Placental pericyte (primary cell): ENCODE measurements at places on chromosomes 1 and 21. TPM values are rescaled to one million over a fixed set of nuclear protein-coding genes. Genes with fewer than 3 reads are reported as not detected.

The GSTM2 gene
- total RNA-seq: 7.6 and 16.0 TPM in 2 replicates

The RHEX gene
- not detected in 2 replicates for total RNA-seq

The CYP2J2 gene
- 0.29 TPM in 1 of 2 replicates, not detected in the other for total RNA-seq

The THEM5 gene
- total RNA-seq: not detected in 2 replicates

The PPFIA4 gene
- total RNA-seq: 0.14 and 0.66 TPM in 2 replicates

The SPRTN gene
- 14.4 and 23.3 TPM in 2 replicates for total RNA-seq

The PDPN gene
- 20.3 and 249 TPM in 2 replicates for total RNA-seq

The TSPEAR gene
- total RNA-seq: not detected in 2 replicates

The MATN1 gene
- under 0.01 and 0.44 TPM in 2 replicates for total RNA-seq

The KRTAP12-2 gene
- not detected in 2 replicates for total RNA-seq

The TCP10L gene
- not detected in 2 replicates for total RNA-seq

The CYYR1 gene
- not detected in 2 replicates for total RNA-seq

The SFN gene
- total RNA-seq: 0.44 and 1.0 TPM in 2 replicates

The RNU1-2 gene
- under 0.01 TPM in 2 replicates for total RNA-seq

The MGST3 gene
- 81.5 and 88.2 TPM in 2 replicates for total RNA-seq

The PTPRC gene
- total RNA-seq: 0.29 TPM in 1 of 2 replicates, not detected in the other

The UTS2 gene
- 0.14 TPM in 1 of 2 replicates, not detected in the other for total RNA-seq

The MPZ gene
- 0.44 and 1.1 TPM in 2 replicates for total RNA-seq

The CCDC190 gene
- total RNA-seq: under 0.01 TPM in 1 of 2 replicates, not detected in the other

The HSF2BP gene
- total RNA-seq: 1.6 and 4.4 TPM in 2 replicates

The GJC2 gene
- total RNA-seq: 2.4 and 3.0 TPM in 2 replicates

The HHAT gene
- 2.8 and 4.2 TPM in 2 replicates for total RNA-seq

The PCP4L1 gene
- not detected in 2 replicates for total RNA-seq

The PAFAH2 gene
- 7.9 and 13.2 TPM in 2 replicates for total RNA-seq

The PCNX2 gene
- 25.4 and 43.5 TPM in 2 replicates for total RNA-seq

The LIN9 gene
- total RNA-seq: 1.8 and 11.7 TPM in 2 replicates

The GADD45A gene
- total RNA-seq: 35.9 and 110 TPM in 2 replicates

The SSX2IP gene
- 6.6 and 21.6 TPM in 2 replicates for total RNA-seq

The GRIK3 gene
- total RNA-seq: not detected in 2 replicates

The TNNT2 gene
- under 0.01 TPM in 1 of 2 replicates, not detected in the other for total RNA-seq

The SPRR3 gene
- total RNA-seq: not detected in 2 replicates

The RBM34 gene
- total RNA-seq: 32.5 and 65.9 TPM in 2 replicates

The AGPAT3 gene
- total RNA-seq: 52.1 and 59.0 TPM in 2 replicates

The DCAF6 gene
- 45.5 and 50.3 TPM in 2 replicates for total RNA-seq

The FAM72B gene
- total RNA-seq: 1.5 and 4.6 TPM in 2 replicates

The TP73 gene
- not detected in 2 replicates for total RNA-seq

The OR2L5 gene
- total RNA-seq: not detected in 2 replicates

The FAM163A gene
- total RNA-seq: under 0.01 TPM in 1 of 2 replicates, not detected in the other

The PTTG1IP gene
- 321 and 328 TPM in 2 replicates for total RNA-seq

The ANKRD65 gene
- total RNA-seq: under 0.01 and 0.14 TPM in 2 replicates

The MTARC1 gene
- total RNA-seq: 0.14 and 0.44 TPM in 2 replicates

The TMPRSS15 gene
- not detected in 2 replicates for total RNA-seq

The NCF2 gene
- 0.14 TPM in 1 of 2 replicates, not detected in the other for total RNA-seq

The CLCA1 gene
- total RNA-seq: 0.22 TPM in 1 of 2 replicates, not detected in the other

The CR1L gene
- total RNA-seq: not detected in 2 replicates

The WLS gene
- total RNA-seq: 107 and 282 TPM in 2 replicates

The SPATA45 gene
- not detected in 2 replicates for total RNA-seq

The COL9A2 gene
- total RNA-seq: 0.14 and 1.8 TPM in 2 replicates
